ENCODE measurements at places on chromosomes 4 and X. TPM values are rescaled to one million over a fixed set of nuclear protein-coding genes. Genes with fewer than 3 reads are reported as not detected.
A peak's percentile ranks its signal among the peaks of the same experiment; 100 is the strongest.

DNA sequence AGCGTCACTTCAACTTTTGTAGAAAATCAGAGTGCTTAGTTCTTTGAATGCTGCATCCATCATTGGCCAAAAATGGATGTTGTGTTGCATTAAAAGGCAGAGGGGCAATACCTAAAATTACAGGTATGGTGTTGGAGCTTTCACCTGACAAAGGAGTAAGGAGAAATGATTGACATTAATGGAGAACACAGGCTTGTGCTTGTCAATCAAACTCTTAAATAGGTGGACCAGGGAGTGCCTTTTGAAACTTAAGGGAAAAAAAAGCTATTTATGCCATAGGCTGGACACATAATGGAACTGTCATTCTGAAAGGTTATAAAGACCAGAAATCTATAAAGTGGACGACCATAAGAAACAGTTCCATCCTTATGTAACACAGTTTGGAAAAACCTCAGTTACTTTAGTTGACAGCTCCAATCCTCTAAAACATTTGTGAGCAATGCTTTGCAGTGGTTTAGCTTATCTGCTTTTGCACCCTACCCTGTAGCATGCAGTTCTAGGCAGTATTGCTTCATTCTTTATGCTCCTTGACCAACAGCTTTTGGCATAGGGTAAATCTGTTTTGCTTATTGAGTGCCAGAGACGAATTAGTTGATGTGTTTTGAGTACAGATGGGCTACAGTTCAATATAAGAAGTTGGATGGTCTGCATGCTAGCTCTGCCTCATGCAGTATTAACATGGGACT is 2.4 kb downstream of the HADH start:
- DNase-seq = no peak

GRCh38 chr4:90951037-90951436 is 823.8 kb downstream of the CCSER1 start:
- no peak for DNase-seq

DNA sequence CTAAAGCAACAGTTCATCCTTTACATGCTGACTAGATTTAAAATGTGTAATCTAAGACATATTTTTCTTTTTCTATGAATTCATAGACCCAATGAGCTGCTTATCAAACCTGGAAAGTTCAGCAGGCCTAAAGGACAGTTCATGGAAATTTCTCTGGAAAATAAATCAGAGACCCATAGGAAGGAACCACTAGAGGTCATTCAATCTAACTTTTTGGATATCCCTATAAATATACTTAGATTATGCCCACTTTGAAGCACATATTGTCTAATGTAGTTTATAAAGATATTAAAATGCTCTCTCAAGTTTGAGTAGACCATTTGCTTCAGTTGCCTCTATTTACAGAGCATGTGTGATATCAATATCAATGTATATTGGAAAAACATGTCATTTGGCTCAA is 473.0 kb downstream of the FAT4 start:
- DNase-seq = no peak

- DNase-seq = peak; percentile 79
Observed at GRCh38 chr4:56505269-56506130, at the start of gene ARL9. ARL9 (plus strand) TSS chr4:56505791; CDS start chr4:56505863, 72 bp downstream.

GRCh38 chr4:82428969-82429727 is 1.1 kb downstream of the HNRNPDL start:
- DNase-seq = peak; percentile 97

DNA sequence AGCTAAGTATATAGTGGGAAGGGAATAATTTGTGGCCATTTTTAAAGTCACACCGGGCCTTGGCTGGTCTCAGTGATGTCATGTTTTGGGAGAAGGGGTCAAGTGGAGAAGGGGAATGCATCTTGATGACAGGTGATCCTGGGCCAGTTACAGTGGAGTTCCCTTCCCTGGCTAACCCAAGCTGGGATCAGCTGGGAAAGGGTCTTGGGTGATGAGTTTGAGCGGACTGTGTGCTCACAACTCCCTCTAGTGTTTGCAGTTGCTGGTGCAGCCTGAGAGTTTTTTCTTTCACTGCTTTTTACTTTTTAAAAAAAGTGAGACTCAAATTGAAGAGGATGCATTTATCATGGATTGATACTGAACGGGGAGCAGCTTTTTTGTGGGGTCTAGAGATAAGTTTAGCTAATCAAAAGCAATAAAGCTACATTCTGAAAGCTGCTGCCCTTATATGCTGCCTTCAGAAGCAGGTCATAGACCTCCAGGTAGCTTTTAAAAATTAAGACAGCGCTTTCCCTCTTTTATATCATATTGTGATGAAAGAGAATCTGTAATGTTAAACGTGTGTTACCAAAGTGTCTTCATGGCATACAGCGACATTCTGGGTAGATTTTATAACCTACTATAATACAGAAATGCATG is 164.7 kb downstream of the DCLK2 start:
- no peak for DNase-seq

DGKQ gene
- 5.2 TPM for total RNA-seq

PPID gene
- 31.9 TPM for total RNA-seq

CD99L2 gene
- 90.8 TPM for total RNA-seq
